Dorsolateral prefrontal cortex (tissue), 122 donors: ENCODE measurements at places on chromosomes 3 and 15. TPM values are rescaled to one million over a fixed set of nuclear protein-coding genes. Genes with fewer than 3 reads are reported as not detected.

- no peak for DNase-seq
These were observed 56.8 kb downstream of the LYZL4 start for GRCh38 chr3:42353631-42354030.

- DNase-seq, result no peak
These were observed 81.9 kb downstream of the ANXA2 start for GRCh38 chr15:60315878-60316277.

- DNase-seq, result peak; percentile 74
These were observed 3.4 kb downstream of the VILL start for GRCh38 chr3:37993820-37994638.

GRCh38 chr3:53503195-53503594 lies 8.8 kb downstream of the CACNA1D start:
- DNase-seq, result no peak

- DNase-seq, result no peak
These were observed 160.2 kb downstream of the SERPINI1 start for GRCh38 chr3:167895684-167896083.

- peak; percentile 54 for DNase-seq
These were observed 38.8 kb downstream of the TM2D3 start for GRCh38 chr15:101613130-101614000.

GRCh38 chr3:34256021-34256420 lies 457.6 kb downstream of the PDCD6IP start:
- no peak for DNase-seq

DNA sequence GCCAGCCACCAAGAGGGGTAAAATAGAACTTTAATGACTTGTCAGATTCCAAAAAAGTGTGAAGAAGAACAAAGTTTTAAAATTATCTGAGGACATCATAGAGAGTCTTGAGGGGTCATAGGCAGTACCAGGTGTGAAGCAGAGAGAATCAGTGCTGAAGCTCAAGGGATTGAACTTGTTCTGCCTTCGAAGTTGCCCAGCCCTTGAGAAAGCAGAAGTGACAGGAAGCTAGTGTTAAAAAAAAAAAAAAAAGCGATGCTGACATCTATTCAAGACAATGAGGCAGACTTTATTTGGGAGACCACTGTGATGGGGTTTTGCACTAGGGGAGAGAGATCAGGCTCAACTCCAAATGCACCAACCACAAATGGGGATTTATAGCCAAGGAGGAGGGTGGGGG lies 21.8 kb downstream of the FBXO22 start:
- DNase-seq, result no peak

GRCh38 chr15:101206176-101206591 lies 45.7 kb downstream of the CHSY1 start:
- DNase-seq, result no peak

- no peak for DNase-seq
These were observed 124.8 kb downstream of the MYLK start for GRCh38 chr3:123759311-123759710.

DNA sequence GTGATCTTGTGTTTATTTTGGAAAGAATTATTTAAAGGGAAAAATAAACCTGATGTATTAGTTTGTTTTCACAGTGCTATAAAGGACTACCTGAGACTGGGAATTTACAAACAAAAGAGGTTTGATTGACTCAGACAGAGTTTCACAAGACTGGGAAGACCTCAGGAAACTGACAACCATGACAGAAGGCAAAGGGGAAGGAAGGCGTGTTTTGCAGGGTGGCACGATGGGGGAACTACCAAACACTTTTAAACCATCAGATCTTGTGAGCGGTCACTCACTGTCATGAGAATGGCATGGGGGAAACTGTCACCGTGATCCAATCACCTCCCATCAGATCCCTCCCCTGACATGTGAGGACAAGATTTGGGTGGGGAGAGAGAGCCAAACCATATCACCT lies 87.0 kb downstream of the TP63 start:
- DNase-seq, result no peak

DNA sequence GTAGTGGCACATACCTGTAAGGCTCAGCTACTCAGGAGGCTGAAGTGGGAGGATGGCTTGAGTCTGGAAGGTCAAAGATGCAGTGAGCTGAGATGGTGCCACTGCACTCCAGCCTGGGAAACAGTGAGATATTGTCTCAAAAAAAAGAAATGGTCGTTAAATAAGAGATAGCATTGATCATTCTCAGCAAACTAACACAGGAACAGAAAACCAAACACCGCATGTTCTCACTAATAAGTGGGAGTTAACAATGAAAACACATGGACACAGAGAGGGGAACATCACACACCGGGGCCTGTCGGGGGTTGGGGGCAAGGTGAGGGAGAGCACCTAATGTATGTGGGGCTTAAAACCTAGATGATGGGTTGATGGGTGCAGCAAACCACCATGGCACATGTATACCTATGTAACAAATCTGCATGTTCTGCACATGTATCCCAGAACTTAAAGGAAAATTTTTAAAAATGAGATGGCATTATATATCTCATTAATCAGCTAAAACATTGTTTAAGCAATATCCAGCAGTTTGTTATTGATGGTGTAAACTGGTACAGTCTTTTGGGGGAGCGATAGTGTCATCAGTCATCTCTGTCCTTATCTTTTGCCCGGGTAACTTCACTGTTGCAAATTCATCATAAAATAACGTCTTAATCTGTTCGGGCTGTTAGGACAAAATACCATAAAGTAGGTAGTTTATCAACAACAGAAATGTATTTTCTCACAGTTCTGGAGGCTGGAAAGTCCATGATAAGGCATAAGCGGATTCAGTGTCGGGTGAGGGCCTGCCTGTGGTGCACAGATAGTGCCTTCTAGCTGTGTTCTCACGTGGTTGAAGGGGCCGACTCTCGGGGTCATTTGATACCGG lies 1.7 kb upstream of the MAN2A2 start:
- DNase-seq, result no peak

- no peak for DNase-seq
These were observed 121.4 kb downstream of the VGLL3 start for GRCh38 chr3:86869566-86869965.

DNA sequence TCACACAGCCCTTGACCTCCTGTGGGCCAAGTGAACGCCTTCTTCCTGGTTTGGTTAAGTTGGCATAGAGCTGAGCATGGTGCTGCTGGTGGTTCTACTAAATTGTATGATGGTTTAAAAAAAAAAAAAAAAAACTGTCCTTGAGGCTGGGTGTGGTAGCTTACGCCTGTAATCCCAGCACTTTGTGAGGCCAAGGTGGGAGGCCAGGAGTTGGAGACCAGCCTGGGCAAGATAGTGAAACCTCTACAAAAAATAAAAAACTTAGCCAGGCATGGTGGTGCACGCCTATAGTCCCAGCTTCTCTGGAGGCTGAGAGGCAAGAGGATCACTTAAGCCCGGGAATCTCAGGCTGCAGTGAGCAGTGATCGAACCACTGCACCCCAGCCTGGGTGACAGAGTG lies 58.9 kb upstream of the FLNB start:
- DNase-seq, result no peak

- no peak for DNase-seq
These were observed 1.3 kb upstream of the MAP6D1 start for GRCh38 chr3:183826448-183827250.

- no peak for DNase-seq
These were observed 63.6 kb downstream of the TLE3 start for GRCh38 chr15:70034141-70034540.

DNA sequence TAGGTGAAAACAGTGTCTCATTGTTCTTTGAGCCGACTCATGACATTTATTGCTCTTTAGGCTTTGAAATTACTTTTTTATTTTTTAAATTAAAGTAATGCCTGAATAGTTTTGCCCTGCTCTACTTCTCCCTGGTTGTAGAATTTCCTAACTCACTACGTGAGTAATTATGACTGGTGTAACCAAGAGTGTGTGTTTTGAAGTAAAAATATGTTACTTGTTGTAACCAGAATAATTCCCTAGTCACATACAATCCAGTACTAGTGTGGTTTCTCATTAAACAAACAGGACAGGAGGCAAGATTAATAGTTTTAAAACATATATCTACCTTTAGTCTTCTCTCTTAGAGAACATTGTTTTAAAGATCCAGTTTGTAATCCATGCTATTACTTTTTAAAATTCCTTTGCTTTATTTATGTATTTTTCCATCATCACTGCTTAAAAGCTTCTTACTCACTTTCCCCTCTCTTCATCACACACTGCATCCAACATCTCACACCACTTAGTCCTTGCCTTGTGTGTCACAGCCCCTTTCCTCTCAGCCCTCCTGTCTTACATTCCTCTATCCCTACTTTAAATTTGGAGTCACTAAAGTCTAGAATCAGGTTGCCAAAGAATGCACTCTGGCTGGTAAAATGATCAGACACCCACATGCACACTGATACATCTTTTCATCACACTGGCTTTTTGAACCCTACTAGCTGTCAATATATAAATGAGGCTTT lies 219.7 kb downstream of the WNT5A start:
- no peak for DNase-seq

GRCh38 chr3:153079386-153079785 lies 82.6 kb upstream of the RAP2B start:
- DNase-seq, result no peak

- no peak for DNase-seq
These were observed 42.7 kb downstream of the C2CD4A start for GRCh38 chr15:62109437-62109836.

- DNase-seq, result no peak
These were observed 31.6 kb downstream of the MLH1 start for GRCh38 chr3:37024820-37025405.

DNA sequence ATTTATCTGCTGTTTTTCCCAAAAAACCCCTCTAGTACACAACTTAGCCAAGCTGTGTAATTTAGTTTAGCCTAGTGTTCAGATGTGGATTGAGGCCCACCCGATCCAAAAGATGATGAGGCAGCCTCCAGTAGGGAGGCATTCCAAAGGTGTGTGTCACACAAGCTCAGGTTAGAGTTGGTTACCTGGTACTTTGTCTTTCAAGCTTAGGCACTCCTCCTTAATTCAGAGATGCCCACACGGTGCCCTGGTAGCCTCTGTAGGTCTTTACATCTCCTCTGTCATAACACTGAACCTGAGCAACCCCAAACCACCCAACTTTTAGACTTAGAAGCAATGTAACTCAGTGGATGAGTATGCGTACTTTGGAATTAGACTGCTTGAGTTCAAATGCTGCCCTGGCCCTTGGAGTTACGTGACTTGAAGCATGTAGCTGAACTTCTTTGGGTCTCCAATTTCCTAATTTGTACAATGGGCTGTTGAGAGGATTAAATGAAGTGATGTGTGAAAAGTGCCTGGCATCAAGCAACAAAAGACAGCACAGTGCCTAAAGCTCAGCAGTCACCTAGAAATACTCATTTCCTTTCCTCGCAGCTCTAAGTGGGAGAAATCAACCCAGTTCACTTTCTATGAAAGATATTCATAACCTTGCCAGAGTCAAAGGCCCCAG lies 284.6 kb upstream of the RARB start:
- no peak for DNase-seq

DNA sequence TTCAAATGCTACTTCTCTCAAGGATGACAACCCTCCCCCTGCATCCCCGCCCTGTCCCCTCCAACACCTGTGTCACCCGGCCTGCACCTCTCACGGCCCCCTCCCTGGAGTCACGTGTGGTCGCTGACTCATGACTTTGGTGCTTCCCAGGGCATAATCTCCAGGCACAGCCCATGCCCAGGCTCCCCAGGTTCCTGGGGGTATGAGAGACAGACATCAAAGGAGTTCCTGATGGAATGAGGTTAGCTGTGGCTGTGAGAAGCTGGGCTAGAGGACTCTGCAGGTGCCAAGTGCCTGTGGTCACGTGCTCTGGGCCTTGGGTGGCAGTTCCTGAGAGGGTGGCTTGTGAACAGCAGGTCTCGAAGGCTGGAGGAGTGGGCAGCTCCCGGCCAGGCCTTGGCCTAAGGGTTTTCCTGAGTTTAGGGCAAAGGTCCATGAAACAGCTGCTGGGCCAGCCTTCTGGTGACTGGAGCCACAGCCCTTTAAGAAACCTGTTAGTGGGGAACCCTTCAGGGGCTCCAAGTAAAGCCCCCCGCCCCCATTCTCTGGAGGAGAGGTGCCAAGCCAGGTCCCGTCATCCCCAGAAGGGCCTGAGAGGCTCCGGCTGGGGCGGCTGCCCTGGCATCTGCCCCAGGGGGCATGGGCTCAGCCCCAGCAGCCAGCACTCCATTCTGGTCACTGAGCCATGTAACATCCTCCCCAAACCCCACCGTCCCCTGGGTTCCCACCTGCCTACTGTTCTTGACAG lies 230.0 kb downstream of the XXYLT1 start:
- no peak for DNase-seq

DNA sequence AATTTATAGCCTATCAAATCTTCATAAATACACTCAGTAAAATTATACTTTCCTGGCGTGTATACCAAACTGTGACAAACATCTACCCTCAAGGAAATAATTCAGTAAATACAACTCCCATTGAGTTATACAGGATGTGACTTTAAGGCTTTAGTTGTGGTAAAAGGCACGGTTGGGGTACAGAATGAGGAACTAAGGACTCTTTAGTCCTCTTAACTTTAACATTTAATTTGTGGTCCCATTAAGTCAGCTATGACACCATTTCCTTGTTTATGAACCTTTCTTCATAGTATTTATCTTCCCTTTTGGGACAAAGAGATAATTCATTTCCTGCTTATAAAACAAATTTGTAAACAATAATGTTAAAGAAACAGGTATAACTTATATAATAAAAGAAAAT lies 30.2 kb downstream of the IFT80 start:
- no peak for DNase-seq

- DNase-seq, result no peak
These were observed 99.7 kb upstream of the TLE3 start for GRCh38 chr15:70197318-70197944.

DNA sequence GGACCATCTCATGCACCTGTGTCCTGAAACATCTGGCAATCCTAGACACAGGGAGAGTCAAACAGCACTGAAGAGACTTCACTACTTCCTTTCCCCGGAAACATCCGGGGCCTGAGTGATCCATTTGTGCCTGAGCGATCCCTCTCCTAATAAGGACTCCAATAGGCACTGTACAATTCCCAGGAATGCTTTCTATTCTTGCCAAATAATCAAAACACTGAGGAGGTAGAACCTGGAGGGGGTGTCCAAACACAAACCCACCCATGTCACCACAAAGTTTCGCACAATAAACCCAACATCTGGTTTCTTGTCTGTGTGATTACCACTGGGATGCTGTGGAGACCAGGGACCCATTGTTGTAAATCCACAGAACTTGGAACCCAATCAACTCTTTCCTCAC lies 205.0 kb downstream of the OPA1 start:
- no peak for DNase-seq

TM2D3 gene
- total RNA-seq, result 114 TPM

WDR76 gene
- total RNA-seq, result 4.1 TPM

C3orf20 gene
- total RNA-seq, result 1.3 TPM

ALS2CL gene
- 17.0 TPM for total RNA-seq

KBTBD13 gene
- total RNA-seq, result not detected

ZCWPW2 gene
- total RNA-seq, result 5.0 TPM

EPHB3 gene
- 7.1 TPM for total RNA-seq

CCR1 gene
- 3.0 TPM for total RNA-seq

GOLGA8J gene
- not detected for total RNA-seq

HES1 gene
- total RNA-seq, result 14.2 TPM

LMAN1L gene
- total RNA-seq, result 2.2 TPM
